ENCODE measurements at places on chromosomes 13 and 19.
A peak's percentile ranks its signal among the peaks of the same experiment; 100 is the strongest.

- no peak for DNase-seq
Measured at GRCh38 chr13:66716538-66716937, 513.6 kb downstream of the PCDH9 start.

DNA sequence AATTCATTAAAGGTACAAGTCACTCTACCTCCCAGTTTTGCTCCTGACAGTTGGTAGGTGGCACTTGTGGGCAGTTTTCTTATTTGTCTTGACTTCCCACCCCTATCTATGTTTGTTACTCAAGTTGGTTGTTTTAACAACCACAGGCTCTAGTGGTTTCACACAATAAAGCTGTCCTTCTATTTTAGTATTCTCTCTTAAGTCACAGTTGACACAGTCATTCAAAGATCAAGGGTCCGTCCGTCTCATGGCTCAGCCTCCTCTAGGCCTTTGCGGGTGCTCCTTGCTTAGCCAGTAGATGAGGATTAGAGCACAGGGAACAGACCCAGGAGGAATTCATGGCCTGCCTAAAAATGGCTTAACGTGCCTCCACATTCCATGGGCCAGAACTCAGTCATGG is 573.7 kb downstream of the IRS2 start:
- no peak for DNase-seq

DNA sequence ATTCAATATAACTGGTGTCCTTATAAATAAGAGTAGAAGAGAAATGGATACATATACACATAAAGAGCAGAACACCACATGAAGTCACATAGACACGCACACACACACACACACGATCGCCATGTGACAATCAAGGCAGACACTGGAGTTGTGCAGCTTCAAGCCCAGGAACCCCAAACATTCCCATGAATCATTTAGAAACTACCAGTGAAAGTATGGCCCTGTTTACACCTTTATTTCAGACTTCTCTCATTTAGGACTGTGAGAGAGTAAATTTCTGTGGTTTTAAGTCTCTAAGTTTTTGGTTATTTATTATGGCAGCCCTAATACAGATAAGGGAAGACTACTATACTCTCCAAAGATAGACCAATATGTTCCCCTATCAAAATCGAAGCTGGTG is 20.4 kb upstream of the TNFSF13B start:
- no peak for DNase-seq

DNA sequence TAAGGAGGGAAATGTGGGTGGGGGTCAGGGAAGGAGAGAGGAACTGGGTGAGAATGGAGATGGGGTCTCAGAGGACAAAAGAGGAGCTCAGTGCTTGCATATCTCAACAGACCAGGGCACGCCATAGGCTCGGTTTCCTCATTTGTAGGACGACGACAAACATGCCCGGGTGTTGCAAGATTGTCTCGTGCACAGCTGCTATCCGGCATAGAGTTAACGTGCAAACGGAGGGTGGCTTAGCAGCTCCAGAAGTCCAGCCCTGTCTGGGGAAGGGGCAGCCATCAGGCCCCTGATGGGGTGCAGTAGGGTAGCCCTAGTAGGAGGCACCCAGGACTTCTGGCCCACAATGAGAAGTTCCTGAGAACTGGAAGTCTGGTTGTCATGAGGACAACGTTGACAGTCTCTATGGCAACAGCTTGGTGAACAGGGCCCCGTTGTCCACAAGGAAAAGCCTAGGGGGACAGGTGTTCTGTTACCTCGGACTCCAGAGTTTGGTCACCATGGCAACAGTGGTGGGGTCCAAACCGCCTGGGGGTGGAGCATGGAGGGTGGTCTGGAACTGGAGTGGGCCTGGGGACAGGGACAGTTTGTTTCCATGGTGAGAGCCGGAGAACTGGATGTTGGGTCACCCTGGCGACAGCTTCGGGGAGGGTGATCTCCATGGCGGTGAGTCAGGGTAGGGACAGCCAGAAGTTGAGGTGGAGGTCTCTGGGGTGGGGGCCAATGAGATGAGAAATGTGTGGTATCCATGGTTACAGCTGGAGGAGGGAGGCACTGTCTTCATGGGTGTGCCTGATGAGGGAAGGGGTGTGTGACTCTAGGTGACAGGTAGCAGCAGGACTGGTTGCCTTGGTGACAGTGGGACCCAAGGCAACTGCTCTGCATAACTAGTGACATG is 16.8 kb downstream of the TM6SF2 start:
- no peak for DNase-seq

DNA sequence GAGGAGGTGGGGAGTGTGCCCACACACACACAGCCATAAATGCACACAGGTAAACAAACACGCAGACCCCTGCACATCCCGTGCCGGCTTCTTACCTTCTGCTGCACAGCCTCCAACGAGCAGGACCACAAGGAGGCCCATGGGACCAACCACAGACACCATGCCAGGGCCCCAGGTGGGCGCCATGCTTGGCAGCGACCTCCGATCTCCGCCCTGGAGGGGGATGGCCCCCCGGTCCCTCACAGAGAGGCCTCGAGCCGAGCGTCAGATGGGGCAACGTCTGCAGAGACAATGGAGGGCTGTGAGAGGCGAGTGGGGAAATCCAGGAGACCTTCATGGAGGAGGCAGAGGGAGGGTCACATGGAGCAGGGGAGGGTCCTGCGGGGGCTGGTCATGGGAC is 54.7 kb downstream of the PTPRS start:
- no peak for DNase-seq

GRCh38 chr13:96671073-96671472 is 323.2 kb downstream of the OXGR1 start:
- DNase-seq: no peak

DNA sequence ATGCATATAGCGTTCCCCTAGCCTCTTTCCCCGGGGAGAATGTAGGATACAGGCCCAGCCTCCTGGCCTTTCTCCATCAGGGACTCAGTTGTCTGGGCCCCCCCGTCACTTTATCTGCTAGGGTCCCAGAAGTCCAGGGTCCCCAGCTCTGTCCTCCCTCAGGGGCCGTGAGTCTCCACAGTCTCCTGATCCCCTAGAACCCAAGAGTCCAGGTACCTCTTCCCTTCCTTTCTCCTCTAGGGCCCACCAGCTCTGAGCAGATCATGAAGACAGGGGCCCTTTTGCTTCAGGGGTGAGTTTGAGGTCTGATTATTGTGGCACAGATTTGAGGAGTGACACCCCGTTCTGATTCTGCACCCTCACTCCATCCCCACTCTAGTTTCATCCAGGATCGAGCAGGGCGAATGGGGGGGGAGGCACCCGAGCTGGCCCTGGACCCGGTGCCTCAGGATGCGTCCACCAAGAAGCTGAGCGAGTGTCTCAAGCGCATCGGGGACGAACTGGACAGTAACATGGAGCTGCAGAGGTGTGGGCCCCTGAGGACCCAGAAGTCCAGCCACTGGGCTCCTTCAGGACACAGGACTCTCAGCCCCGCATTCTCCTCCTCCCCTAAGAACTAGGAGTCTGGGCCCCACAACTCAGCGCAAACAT is 758 bp downstream of the BAX start:
- no peak for DNase-seq

GRCh38 chr19:48991873-48992580 is 1.1 kb downstream of the GYS1 start:
- no peak for DNase-seq

DNA sequence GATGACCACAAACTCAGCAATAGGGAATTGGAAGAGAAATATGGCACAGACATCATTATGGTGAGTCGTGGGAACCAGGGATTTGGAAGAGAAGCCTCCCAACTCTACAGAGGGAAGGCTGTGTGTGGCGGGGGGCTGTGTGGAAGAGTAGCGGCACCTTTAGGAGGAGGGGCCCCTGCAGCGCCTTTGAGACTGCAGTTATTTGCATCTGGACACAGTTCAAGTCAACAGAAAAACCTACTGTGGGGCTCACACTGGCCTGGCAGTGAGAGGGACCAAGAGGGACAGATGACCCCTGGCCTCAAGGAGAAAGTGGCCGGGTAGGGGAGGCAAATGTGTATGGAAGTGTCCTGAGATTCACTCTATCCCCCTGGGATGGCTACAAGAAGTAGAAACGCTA is 5.1 kb downstream of the ATP12A start:
- no peak for DNase-seq

DNA sequence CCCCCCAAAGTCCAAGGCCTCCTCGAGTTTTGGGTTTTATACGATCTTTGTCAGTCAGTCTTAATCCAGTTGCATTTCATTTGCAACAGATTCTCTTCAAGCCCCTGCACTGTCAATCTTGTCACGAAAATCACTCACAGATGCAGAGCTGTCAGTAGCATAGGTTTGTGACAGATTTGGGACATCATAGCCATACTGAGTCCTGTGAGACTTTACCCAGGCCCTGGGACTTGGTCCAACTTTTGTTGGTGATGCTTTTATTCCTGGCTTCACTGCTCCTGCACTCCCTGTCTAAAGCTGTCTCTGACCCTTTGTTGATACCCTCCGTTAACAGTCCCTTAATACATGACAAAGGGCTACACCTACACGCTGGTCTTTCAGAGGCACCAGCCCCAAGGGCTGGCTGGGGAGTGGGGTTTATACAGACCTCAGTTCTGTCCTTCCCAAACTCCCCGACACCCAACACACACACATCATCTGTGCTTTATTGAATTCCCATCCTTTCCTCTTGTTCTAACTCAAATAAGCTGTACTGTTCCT is 36.0 kb downstream of the PABPC3 start:
- DNase-seq: no peak

- DNase-seq: no peak
Measured at GRCh38 chr13:98880677-98881076, 97.2 kb downstream of the DOCK9 start.

GRCh38 chr13:26855071-26855470 is 94.5 kb upstream of the GPR12 start:
- DNase-seq: no peak

DNA sequence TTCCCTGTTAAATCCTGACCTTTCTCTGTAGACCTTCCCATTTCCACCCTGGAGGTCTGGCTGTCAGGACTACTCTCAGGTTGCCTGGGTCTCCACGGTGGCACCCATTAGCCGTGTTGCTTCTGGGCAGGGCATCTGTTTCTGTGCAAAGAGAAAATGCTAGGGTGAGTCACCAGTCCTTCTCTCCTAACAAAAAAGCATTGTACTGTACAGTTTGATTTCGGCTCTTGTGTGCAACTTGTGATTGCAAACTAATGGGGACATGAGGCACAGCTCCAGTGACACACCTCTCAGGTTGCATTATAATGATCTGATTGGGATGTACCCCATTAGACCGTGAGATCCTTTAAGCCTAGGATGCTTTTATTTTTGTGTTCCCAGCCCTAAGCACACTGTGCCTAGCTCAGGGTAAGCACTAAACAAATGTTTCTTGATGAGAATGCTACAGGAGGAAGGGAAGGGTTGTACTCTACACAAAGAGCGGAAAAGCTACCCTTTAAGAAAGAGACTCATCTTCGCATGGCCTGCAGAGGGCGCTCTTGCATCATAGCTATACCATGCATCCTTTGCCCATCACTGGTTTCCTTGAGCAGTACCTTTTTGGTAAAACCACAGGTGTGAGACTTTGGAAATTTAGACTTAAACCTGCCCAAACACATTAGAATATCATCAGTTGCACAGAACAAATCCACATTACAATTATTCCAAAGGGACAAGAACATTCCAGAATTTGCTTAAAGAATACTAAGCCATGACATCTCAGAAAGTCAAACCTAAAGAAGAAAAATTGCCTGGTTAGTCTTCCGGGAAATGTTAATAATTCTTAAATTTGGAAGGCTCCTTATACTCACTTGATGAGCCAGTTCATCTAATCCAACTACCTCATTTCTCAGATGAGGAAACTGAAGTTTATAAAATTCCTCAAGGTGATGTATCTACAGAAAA is 20.3 kb upstream of the TRIM13 start:
- peak; percentile 66 for DNase-seq
